ENCODE measurements at places on chromosomes 16 and 17. TPM values are rescaled to one million over a fixed set of nuclear protein-coding genes. Genes with fewer than 3 reads are reported as not detected.

MYH2 gene
- not detected for polyA plus RNA-seq

DNA sequence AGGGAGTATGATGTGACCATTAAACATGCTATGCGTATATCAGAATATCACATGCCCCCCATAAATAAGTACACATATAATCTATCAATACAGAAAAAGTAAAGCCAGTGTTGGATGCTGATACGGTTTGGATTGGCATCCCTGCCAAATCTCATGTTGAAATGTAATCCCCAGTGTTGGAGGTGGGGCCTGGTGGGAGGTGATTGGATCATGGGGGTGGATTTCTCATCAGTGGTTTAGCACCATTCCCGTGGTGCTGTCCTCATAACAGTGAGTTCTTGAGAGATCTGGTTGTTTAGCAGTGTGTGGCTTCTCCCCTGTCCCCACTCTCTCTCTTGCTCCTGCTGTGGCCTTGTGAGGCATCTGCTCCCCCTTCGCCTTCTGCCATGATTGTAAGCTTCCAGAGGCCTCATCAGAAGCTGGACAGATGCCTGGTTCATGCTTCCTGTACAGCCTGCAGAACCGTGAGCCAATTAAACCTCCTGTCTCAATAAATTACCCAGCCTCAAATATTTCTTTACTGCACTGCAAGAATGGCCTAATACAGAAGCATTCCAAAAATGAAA is 88.9 kb downstream of the AATF start:
- no peaks in the 10 kb centered on the region for H3K36me3 ChIP-seq
- no peak overlapping the region for H3K27ac ChIP-seq
- DNase-seq = no peak

DNA sequence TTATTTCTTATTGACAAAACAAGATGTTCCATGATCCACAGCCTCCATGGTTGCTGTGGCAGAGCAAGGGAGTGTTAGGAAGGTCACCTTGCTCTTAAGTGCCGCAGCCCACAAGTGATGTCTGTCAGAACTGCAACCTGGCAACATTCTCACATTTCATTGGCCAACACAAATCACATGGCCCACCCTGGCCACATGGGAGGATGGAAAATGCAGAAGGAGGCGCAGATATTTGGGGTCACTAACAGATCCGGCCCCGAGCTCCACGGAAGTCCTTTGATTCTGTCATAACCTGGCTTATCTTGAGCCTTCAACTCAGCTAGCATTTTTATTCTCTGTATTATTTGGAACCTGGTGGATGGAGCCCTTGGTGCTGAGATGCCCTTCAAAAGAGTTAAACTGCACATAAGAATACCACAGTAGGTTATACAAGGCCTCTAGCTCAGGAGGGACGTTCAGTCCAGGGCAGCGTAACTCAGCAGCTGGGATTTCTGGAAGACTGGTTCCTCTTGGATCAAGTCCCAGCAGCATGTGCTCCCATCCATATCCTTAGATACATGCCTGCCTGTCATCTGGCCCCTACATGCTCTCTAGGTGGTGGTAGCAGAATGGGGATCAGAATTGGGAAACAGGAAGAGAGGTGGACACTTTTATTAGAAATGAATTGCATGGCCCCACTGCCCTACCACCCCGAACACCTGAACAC is 508.1 kb downstream of the HAPSTR1 start:
- no peak for DNase-seq
- H3K27ac ChIP-seq = no peak overlapping the region
- H3K4me1 ChIP-seq = no peaks in the 10 kb centered on the region
- no peaks in the 10 kb centered on the region for H3K36me3 ChIP-seq
- no peak overlapping the region for H3K4me3 ChIP-seq

DBNDD1 gene
- 45.7 TPM for polyA plus RNA-seq

DNA sequence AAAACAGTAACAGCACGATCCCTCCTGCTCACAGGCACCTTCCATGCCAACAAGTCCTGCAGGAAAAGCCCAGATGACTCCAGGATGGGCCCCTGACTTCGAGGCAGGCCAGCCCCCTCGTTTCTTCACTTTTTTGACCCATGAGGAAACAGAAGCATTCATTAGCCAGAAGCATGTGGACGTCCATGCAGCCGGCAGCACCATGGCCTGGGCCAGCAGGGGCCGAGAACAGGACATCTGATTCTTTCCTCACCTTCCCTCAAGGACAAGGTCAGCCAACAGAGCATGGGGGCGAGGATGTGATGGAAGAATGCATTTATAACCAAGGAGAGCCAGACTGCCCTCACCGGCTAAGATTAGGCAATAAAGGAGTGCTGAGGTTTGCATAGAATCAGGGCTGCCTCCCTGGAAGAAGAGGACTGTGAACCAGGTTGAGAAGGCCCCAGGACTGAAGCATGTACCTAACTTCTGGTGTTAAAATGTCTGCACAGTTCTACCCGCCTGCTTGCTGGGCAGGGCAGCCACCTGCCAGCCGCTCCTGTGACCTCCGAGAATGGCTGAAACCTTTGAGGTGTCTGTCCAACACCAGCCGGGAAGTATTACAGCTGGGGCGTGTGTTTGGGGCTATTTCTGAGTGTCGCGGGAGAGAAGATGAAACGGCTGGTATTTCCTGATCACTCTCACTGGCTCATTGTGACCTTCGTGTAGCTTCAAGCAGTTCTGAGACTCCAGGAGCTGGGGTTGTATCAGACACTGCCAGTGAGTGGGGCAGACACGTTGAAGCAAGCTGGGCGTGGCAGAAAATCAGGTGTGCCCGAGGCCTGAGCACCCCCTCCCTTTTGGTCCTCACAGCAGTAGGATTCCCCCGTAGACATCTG is 94.0 kb upstream of the TNRC6C start:
- H3K27me3 ChIP-seq = no peaks in the 10 kb centered on the region
- no peak overlapping the region for H3K27ac ChIP-seq
- no peaks in the 10 kb centered on the region for H3K4me1 ChIP-seq

CCL4L2 gene
- polyA plus RNA-seq = not detected

UMOD gene
- not detected for polyA plus RNA-seq

NFATC3 gene
- polyA plus RNA-seq = 15.8 TPM

KRTAP1-1 gene
- polyA plus RNA-seq = not detected

- H3K27ac ChIP-seq = peak overlapping the region; percentile 12
- no peaks in the 10 kb centered on the region for H3K27me3 ChIP-seq
- H3K36me3 ChIP-seq = no peaks in the 10 kb centered on the region
- H3K4me3 ChIP-seq = no peak overlapping the region
- DNase-seq = no peak
Measured at GRCh38 chr17:32746698-32747097, 130.2 kb downstream of the MYO1D start.

GRCh38 chr16:12543700-12544476 is 259.8 kb downstream of the CPPED1 start:
- H3K27me3 ChIP-seq = no peaks in the 10 kb centered on the region
- no peaks in the 10 kb centered on the region for H3K36me3 ChIP-seq
- no peak for DNase-seq
- H3K4me3 ChIP-seq = no peak overlapping the region
- H3K4me1 ChIP-seq = no peaks in the 10 kb centered on the region

ENPP7 gene
- polyA plus RNA-seq = not detected
